T-helper 1 cell (primary cell): ENCODE measurements at places on chromosomes 12 and 14.
A peak's percentile ranks its signal among the peaks of the same experiment; 100 is the strongest.

- no peak for DNase-seq
Measured at GRCh38 chr14:22908601-22909000, 10.3 kb downstream of the RBM23 start.

DNA sequence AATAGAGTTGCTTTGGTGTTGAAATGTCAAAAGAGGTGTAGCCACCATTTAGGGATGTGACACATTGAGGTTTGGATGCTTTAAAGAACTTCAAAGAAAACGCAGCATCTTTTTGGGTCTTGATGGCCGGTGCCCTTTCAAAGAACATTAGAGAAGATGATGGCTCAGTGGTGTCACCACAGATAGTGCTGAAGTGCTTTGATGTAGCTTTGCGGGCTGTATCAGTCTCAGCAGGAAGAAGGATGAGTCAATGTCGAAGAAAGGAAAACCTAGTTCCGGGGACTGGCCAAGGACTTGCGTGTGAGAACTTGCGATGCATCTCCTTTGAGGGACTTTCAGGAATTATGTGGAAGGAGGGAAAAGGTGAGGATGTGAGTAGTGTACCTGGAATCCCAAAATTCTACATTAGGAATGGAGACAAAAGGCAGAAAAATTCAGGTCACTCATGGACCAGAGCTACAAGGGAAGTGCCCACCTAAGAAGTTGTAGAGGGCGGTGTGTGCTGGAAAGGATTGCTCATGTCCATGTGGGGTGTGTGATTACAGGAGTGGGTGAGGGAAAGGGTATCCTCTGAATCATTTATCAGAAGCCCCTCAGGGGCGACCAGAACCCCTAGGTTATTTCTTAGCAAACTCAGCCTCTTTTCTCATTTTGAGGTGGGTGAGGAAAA is 39.7 kb upstream of the GZMB start:
- DNase-seq: peak; percentile 52

GRCh38 chr14:47674543-47675465 is 601 bp downstream of the MDGA2 start:
- no peak for DNase-seq

- DNase-seq: no peak
Measured at GRCh38 chr12:52063981-52064649, 5.7 kb upstream of the ATG101 start.

DNA sequence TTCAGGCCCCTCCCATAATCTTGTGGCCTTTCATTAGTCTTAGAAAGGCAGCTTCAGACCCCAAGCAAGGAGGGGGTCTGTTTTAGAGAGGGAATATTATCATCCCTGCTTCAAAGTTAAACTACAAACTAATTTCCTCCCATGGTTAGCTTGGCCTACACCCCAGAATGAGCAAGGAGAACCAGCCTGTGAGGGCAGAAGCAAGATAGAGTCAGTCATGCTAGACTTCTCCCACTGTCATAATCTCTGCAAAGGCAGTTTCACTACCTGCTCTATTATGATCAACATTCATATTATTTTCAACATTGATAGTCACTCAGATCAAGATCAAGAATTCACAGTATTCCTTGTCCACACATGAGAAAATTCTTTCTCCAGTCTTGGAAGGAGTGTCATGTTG is 105.1 kb downstream of the GXYLT1 start:
- DNase-seq: no peak

- no peak for DNase-seq
Measured at GRCh38 chr12:31267966-31268365, 58.0 kb downstream of the SINHCAF start.
